ENCODE measurements at places on chromosomes 7 and 10. TPM values are rescaled to one million over a fixed set of nuclear protein-coding genes. Genes with fewer than 3 reads are reported as not detected.

SH2D4B gene
- 1.0 TPM for total RNA-seq

GRCh38 chr10:58014436-58014835 is 253.3 kb downstream of the IPMK start:
- H3K27me3 ChIP-seq = no peaks in the 10 kb centered on the region
- no peak overlapping the region for H3K27ac ChIP-seq
- no peak for DNase-seq
- H3K4me3 ChIP-seq = no peak overlapping the region
- H3K4me1 ChIP-seq = no peaks in the 10 kb centered on the region

DNA sequence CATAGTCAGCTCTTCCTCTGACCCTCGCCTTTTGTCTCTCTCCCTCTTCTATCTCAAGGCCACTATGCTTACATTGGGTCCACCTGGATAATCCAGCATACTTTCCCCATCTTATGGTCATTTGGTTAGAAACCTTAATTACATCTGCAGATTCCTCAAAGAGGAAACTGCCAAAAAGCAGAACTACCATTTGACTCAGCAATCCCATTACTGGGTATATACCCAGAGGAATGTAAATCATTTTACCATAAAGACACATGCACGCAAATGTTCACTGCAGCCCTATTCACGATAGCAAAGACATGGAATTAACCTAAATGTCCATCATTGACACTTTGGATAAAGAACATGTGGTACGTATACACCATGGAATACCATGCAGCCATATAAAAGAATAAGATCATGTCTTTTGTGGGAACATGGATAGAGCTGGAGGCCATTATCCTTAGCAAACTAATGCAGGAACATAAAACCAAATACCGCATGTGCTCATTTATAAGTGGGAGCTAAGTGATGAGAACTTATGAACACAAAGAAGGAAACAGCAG is 114.8 kb upstream of the NPY start:
- H3K4me3 ChIP-seq = no peak overlapping the region
- no peaks in the 10 kb centered on the region for H3K27me3 ChIP-seq
- H3K36me3 ChIP-seq = no peaks in the 10 kb centered on the region
- H3K27ac ChIP-seq = no peak overlapping the region
- no peak for DNase-seq
- no peaks in the 10 kb centered on the region for H3K4me1 ChIP-seq

GRCh38 chr7:29866490-29866930 is 60.2 kb downstream of the WIPF3 start:
- H3K36me3 ChIP-seq = no peaks in the 10 kb centered on the region
- no peak overlapping the region for H3K27ac ChIP-seq
- H3K27me3 ChIP-seq = no peaks in the 10 kb centered on the region

GRCh38 chr10:117996709-117997108 is 50.0 kb downstream of the RAB11FIP2 start:
- H3K4me3 ChIP-seq = no peak overlapping the region
- H3K27ac ChIP-seq = no peak overlapping the region
- H3K4me1 ChIP-seq = no peaks in the 10 kb centered on the region
- H3K27me3 ChIP-seq = no peaks in the 10 kb centered on the region
- no peak for DNase-seq

- no peaks in the 10 kb centered on the region for H3K36me3 ChIP-seq
- no peak overlapping the region for H3K4me3 ChIP-seq
- H3K4me1 ChIP-seq = no peaks in the 10 kb centered on the region
These were observed 18.1 kb upstream of the PAXIP1 start for GRCh38 chr7:155020996-155021395.

- H3K36me3 ChIP-seq = no peaks in the 10 kb centered on the region
- no peak overlapping the region for H3K27ac ChIP-seq
- no peaks in the 10 kb centered on the region for H3K27me3 ChIP-seq
- no peak overlapping the region for H3K4me3 ChIP-seq
- DNase-seq = peak; percentile 38
These were observed 69.7 kb upstream of the MGMT start for GRCh38 chr10:129397198-129397974.

- H3K27ac ChIP-seq = no peak overlapping the region
- no peak overlapping the region for H3K4me3 ChIP-seq
- no peaks in the 10 kb centered on the region for H3K4me1 ChIP-seq
These were observed 214.7 kb downstream of the EMX2 start for GRCh38 chr10:117757086-117757720.

GRCh38 chr10:48470893-48471805 is 133.7 kb downstream of the ARHGAP22 start:
- H3K27ac ChIP-seq = no peak overlapping the region
- H3K4me1 ChIP-seq = peaks cover 6% of the 10 kb centered on the region
- DNase-seq = peak; percentile 48
- no peaks in the 10 kb centered on the region for H3K36me3 ChIP-seq

- peak; percentile 48 for DNase-seq
- H3K4me1 ChIP-seq = no peaks in the 10 kb centered on the region
- H3K4me3 ChIP-seq = no peak overlapping the region
- no peaks in the 10 kb centered on the region for H3K27me3 ChIP-seq
- no peaks in the 10 kb centered on the region for H3K36me3 ChIP-seq
- H3K27ac ChIP-seq = no peak overlapping the region
These were observed 35.5 kb upstream of the CALN1 start for GRCh38 chr7:72447465-72448204.
